Stimulated activated CD4-positive, alpha-beta T cell treated with anti-CD3 and anti-CD28 coated beads, Interleukin-4, amount 100 ng/mL, for 4 hours (primary cell): ENCODE measurements at places on chromosomes 13 and 19.

- DNase-seq: no peak
Observed at GRCh38 chr13:44825953-44826352, 163.3 kb downstream of the NUFIP1 start.

- no peak for DNase-seq
Observed at GRCh38 chr13:44420376-44421220, 47.0 kb downstream of the SERP2 start.

DNA sequence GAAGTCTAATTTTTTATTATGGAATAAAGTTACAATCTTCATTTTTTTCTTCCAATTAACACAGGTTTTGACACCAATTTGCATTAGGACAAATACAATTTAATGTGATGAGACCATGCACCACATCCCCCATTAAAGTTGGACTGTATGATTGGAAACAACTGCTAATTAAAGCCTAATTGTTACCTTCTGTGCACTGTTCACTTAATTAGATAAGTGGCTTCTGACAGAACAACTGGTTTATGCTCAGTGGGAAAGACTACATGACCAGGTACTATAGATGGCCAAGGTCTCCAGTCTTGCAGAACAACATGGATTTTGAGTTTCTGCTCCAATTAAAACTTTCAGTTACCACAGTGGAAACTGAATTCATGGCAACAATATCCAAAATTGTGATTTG lies 198.1 kb downstream of the FGF14 start:
- no peak for DNase-seq

DNA sequence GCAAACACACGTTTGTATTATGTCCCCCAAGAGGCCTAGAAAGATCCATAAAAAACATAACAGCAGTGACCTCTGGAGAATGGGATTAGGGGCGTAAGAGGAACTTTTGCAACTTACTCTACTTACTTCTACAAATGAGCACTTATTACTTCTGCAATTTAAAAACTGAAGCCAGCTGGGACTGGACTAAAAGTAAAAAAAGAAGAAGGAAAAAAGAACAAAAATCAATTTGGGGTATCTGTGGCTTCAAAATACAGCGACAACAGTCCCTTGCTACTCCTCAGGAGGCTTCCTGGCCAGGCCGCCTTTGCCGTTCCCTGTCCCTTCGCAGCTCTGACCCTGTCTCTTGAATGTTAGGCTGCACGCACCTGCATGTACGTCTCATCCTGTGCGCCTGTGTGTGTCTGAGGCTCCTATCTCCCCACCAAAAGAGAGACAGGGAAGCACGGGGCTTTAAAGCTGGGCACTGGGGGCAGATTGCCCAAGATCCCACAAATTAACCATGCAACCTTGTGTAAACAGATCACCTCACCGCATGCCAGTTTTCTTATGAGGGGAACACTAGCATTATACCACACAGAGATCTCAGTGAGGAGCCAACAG lies 12.1 kb upstream of the FKRP start:
- no peak for DNase-seq

GRCh38 chr19:39405958-39406655 lies 540 bp upstream of the ZFP36 start:
- DNase-seq: peak; percentile 91

GRCh38 chr13:45833242-45833641 lies 18.3 kb downstream of the SIAH3 start:
- DNase-seq: no peak

DNA sequence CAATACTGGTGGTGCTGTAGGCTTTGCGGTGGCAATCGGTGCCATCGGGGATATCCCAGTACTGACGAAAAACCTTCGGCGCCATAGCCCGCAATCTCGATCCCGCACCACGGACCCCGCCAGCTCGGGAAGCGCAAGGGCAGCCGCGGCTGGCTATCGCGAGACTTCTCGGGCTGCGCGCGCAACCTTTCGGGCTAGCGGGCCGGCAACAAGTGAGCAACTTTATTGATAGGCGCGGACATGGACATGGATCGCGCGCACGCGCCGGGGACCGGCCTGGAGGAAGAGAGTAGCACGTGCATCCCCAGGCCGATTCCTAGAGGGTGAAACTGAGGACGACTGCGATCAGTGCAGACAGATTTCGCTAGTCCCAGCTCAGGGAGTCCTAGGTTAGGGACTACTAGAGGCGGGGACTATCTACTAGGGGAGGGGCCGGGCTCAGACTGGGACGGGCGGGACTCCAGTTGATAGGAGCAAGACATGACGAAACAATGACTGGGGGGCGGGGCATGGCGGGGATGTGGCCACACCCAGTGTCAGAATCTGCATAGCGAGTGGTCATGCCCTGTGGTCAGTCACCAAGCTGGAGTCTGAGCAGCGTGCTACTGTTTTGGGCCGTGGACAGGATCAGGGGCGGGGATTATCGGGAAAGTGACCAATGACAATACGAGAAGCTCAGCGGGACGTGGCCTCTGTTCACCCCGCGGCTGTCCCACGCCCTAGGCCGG lies at the start of gene NDUFA11:
NDUFA11 (minus strand) TSS at position 167 of the 728 bp plus-strand sequence; CDS start at position 85, 82 bp downstream.
- DNase-seq: peak; percentile 98
